Brain (organoid and tissue), 16 donors: ENCODE measurements at places on chromosomes 12 and 14. TPM values are rescaled to one million over a fixed set of nuclear protein-coding genes. Genes with fewer than 3 reads are reported as not detected.
A peak's percentile ranks its signal among the peaks of the same experiment; 100 is the strongest.

- no peak for DNase-seq
These were observed 20.4 kb upstream of the MAP1LC3B2 start for GRCh38 chr12:116538682-116539305.

- peak; percentile 9 for DNase-seq
These were observed 35.0 kb upstream of the NAV3 start for GRCh38 chr12:77795699-77796098.

DNA sequence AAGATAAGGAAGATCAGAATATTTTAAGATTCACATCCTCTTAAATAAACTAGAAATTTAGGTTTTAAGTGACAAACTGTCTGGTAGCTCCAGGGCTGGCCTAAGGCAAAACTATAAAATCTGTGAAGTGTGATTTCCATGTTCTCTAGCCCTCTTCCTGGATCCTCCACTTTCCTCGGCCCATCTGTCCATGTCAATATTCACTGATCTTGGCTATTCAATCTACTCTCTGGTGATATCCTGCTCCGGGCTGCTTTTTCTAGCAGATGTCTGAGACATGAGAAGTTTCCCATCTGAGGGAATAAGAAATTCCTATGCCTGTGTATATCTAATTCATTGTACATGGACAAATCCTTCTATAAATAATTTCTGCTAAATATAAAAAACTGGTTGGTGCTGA lies 500.4 kb downstream of the GALC start:
- DNase-seq: peak; percentile 43

DNA sequence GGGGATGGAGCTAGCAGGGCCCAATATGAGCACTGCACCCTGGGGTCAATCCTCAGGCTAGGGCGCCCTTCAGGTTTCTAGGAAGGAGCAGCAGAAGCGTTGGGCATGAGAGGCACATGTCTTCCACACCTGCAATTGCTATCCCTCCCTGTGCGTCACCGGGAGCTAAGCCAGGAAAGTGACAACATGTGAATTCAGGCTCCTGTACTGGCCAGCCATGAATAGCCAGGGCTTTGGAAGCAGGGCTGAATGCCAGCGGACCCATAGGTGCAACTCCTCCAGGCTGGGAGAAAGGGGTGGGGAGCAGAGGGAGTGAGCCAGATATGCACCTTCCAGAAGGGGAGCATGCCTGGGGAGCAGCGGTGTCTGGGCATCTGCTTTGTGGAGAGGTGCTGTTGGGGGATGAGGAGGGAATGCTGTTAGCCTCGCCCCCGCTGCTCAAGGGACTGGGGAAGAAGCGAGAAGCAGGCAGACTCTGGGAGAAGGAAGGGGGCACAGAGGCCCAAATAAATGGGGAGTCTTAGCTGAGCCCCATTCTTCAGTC lies 6.1 kb downstream of the HOXC5 start:
- no peak for DNase-seq

DNA sequence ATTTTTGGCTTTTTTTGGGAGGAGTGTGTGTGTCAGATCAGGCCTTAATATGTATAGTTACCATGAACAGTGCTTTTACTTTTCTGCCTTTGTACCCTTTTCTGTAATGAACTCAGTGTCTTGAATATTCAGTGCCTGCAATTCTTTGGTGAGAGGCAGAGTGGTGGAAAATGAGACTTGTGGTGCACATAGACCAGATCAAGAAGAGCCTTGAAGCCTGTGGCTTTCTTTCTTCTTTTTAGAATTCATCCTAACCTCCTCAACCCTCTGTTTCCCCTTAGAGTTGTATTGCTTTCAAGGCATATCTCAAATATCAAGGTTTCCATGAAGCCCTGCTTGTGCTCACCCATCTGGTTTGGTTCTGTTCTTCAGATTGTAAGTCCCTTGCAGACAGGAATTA lies 2.6 kb downstream of the YLPM1 start:
- DNase-seq: no peak

DNA sequence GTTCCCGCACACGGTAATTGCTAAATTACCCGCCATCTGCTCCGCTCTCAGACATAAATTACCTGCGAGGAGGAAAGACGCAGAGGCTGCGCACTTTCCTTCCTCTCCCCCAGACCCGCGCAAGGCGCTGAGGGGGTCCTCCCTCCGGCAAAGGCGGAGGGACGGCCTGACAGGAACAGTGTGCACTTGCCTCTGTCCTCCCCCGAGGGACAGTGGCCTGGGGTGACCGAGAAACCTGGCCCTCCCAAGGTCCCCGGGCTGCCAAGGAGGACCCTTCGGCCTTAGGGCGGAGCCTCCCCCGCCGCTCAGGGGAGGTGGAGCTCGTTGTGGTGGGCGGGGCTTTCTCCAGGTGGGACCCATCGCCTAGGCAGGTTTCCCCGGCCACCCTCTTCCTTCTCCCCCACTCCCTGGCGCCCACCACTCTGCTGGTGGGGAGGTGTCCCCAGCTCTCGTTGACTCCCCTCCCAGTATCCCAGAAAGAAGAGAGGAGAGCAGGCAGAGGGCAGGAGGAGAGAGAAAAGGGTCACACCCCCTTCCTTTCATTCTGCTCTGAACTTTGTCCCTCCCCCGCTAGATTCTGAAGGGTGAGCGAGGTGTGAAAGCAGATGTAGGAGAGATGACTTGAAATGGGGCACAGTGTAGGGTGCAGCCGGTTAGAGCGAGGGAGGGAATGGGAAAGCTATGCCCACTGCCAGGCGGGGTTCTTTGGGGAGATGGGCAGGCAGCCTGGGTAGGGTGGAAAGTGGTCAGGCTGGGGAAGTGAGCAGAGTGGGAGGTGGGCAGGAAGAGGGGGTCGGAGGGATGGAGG lies 11.4 kb upstream of the CALCOCO1 start:
- DNase-seq: peak; percentile 77

- DNase-seq: no peak
These were observed 75.2 kb upstream of the PLEKHG3 start for GRCh38 chr14:64628940-64629408.

- no peak for DNase-seq
These were observed 29.9 kb downstream of the HSPB8 start for GRCh38 chr12:119208626-119209061.

- no peak for DNase-seq
These were observed 60.8 kb downstream of the SETD3 start for GRCh38 chr14:99419905-99420304.

DNA sequence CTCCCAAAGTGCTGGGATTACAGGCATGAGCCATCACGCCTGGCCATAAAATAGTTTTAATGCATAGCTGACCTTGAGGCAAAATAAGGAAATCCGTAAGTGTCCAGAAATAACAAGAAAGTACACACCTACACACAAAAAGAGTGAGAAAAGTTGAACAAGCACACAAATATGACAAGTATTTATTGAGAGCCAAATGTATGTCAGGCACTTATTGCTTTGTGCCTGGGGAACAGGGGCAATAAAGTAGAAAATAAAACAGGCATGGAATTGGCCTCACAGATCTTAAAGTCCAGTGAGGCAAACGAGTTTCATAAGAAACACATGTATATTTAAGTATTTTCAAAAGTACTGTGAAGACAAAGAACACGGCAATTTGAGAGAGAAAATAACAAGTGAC lies 103.7 kb downstream of the ERGIC2 start:
- no peak for DNase-seq

GRCh38 chr12:103177639-103178255 lies 220.3 kb downstream of the ASCL1 start:
- peak; percentile 51 for DNase-seq

DNA sequence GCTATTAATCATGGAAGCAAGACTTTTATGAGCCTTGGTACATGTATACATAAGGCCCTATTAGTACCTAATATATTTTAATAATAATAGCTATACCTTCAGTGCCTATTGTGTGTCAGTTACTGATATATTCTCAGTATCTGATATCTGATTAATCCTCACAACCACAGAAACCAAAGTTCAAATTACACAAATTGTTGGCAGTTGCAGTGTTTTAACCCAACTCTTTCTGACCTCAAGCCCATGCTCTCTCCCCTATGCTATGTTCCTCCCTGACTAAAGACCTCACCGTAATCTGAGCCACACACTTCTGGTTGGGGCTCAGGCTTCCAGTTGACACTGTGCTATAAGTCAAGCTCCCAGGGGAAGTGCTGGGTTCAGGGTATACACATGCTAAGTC lies 214.4 kb downstream of the SPTSSA start:
- no peak for DNase-seq

- DNase-seq: no peak
These were observed 98.2 kb downstream of the RAD52 start for GRCh38 chr12:851343-851742.

GRCh38 chr12:104721039-104721405 lies 237.1 kb downstream of the SLC41A2 start:
- no peak for DNase-seq

DNA sequence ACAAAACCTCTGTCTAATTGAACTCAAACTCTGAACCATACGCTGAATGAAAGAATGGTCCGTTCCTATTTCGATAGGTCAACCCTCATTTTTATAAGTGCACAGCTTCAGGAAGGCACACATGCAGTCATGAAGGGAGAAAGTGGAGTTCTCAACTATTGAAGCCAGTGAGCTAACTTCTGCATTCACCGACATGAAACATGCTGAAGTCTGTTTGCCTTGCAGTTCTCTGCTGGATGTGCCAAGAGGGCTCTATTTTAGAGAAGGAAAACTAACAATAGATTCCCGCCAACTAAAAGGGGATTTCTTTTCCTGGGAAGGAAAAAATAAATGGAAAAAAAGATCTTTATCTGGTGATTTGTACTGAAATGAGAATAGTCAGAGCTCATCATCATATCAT lies 191.0 kb upstream of the PLEKHG7 start:
- no peak for DNase-seq

DNA sequence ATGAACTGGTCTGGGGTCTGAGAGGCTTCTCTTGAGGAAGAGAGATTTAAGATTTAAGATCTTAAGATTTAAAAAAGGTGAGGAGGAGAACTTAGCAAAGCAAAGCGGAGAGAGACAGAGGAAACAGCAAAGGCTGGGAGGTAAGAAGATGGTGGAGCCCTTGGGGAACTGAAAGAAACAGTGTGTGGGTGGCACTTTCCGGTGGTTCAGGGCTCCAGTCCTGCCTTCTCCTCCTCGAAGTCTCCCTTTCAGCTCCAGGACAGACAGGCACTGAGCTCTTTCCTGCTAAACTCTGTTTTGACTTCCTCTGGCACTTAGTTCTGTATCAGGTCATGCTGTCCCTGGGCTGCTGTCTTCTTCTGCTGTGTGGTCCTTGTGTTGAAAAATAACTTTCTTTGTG lies 298.7 kb upstream of the SRRM4 start:
- DNase-seq: no peak

- DNase-seq: no peak
These were observed 53.1 kb downstream of the WASHC3 start for GRCh38 chr12:102008615-102009126.

DNA sequence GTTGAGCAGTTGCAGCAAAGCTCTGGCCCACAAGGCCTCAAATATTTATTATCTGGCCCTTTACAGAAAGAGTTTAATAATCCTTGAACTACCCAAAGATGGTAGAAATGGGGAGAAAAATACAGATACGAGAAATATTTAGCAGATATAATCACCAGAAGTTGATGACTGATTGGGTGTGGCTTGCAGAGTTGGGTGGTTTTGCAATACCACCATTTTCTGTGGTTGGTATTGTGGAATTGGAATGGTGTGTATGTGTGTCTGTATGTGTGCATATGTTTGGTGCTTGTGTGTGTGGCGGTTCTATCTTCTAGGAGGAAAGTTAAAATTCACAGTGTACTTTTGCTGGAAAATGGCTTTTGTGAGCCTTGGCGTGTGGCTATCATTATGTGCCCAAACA lies 85.4 kb upstream of the MANSC4 start:
- no peak for DNase-seq

- DNase-seq: no peak
These were observed 225.3 kb downstream of the ATP23 start for GRCh38 chr12:58166643-58167042.

- DNase-seq: no peak
These were observed 28.4 kb downstream of the SARNP start for GRCh38 chr12:55789171-55789570.

- no peak for DNase-seq
These were observed 24.6 kb upstream of the AICDA start for GRCh38 chr12:8637244-8637643.

DNA sequence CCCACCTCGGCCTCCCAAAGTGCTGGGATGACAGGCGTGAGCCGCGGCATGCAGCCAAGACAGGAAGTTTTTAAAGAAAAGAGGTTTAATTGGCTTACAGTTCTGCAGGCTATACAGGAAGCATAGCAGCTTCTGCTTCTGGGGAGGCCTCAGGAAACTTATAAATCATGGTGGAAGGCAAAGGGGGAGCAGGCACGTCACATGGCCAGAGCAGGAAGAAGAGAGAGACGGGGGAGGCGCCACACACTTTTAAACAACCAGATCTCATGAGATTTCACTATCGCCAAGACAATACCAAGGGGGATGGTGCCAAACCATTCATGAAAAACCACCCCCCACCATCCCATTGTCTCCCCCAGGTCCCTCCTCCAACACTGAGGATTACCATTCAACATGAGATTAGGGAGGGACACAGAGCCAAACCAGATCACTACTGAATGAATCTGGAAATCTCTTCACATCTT lies 14.1 kb downstream of the CCDC63 start:
- DNase-seq: no peak

GRCh38 chr14:47210099-47210498 lies 465.3 kb downstream of the MDGA2 start:
- no peak for DNase-seq

DNA sequence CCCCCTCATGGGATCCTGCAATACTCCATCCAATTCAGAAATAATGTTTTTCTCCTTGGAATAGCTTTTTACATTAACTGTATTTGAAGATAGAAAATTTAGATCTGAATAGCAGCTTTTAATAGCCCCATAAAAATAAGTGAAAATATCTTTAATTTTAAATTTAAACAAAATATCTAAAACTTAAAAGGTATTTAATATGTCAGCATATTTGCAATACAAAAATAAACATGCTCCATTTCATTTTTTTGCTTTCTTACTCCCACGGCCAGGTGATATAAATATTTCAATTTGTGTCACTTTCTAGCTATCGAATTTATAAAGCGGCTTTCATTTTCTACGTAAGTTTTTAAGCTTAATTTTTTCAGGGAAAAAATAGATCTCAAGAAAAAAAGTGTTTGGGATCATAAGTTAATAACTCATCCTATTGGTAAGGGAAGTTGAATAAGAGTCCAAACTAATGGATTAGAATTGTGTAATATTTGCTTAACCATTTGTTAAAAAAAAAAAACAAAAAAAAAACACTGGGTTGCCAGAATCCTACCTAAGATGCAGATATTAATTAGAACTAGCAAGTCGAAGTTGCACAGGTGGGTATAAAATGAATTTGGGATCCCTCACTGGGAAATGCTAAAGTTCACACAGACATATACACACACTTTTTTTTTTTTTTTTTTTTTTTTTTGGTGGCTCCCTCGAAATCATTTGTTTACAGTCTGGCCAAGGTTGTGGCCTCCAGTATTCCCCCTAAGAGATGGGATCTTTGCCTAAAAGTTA lies 47.6 kb downstream of the PPP2R5C start:
- no peak for DNase-seq

Gene SOAT2
- not detected for polyA plus RNA-seq

Gene TAS2R13
- polyA plus RNA-seq: not detected

Gene C3AR1
- polyA plus RNA-seq: 4.1 TPM

Gene FBLN5
- polyA plus RNA-seq: 10.2 TPM

Gene ADAMTS20
- not detected for polyA plus RNA-seq

Gene LTBP2
- polyA plus RNA-seq: 2.8 TPM

Gene FAM181A
- polyA plus RNA-seq: 2.3 TPM

Gene PLEKHH1
- polyA plus RNA-seq: 43.3 TPM

Gene CLEC14A
- polyA plus RNA-seq: 13.6 TPM
